ENCODE measurements at places on chromosomes 16 and 17. TPM values are rescaled to one million over a fixed set of nuclear protein-coding genes. Genes with fewer than 3 reads are reported as not detected.

Gene TVP23B
- 34.6 TPM for total RNA-seq

Gene PNMT
- total RNA-seq = not detected

Gene FADS6
- not detected for total RNA-seq

Gene CDH3
- total RNA-seq = 91.2 TPM

Gene TBC1D26
- total RNA-seq = not detected

Gene RMI2
- 26.2 TPM for total RNA-seq

Gene ABCC6
- 4.8 TPM for total RNA-seq

Gene ABCA6
- total RNA-seq = not detected

Gene TMC7
- 0.43 TPM for total RNA-seq

Gene VAMP2
- total RNA-seq = 2.1 TPM

Gene DOC2B
- total RNA-seq = 18.1 TPM
